ENCODE measurements at places on chromosomes 12 and 14.

DNA sequence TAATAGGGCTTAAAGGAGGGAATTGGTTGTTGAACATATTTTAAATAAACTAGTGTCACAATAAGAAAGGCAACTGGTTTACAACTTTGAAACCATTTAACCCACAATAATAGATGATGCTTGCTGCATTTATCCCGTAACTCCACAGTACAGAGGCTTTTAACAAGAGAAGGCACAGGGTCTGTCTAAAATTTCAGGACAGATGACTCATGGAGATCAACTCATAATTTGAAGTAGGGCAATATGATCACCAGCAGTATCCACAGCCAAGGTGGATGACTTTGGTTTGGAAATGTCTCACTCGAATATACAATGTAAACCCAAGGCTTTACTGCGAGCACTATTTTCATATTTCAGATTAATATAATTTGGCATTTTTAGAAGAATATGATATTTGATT lies 340.2 kb downstream of the LRIG3 start:
- DNase-seq, result no peak

DNA sequence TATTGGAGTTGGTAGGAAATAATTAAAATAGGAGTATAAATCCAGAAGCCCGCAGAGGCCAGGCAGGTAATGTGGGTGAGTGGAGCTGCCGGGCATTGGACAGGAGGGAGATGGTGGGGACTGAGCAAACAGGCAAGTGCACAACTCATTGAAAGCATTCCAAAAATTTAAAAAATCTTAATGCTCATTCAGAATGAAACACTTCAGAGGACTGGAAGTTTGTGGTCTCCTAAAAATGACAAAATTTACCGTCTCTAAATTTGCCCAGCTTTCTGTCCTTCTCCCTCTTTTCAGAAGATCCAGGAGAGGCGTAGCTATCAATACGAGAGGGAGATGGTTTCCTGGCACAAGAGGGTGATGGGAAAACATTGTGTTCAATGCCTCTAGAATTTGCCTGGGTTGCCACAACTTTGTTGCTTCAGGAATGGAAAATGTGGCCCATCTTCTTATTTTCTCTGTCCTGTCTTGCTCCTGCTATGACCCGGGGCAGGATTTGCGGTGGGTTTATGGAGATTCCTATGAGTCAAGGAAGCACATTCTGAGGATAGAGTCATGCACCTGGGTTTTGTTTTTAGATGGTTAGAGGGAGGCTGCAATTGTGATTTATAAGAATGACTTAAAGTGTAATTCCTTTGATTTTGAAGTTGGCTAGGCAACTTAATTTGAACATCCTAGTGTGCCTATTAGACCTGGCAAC lies 72.2 kb downstream of the BORCS5 start:
- DNase-seq, result no peak

DNA sequence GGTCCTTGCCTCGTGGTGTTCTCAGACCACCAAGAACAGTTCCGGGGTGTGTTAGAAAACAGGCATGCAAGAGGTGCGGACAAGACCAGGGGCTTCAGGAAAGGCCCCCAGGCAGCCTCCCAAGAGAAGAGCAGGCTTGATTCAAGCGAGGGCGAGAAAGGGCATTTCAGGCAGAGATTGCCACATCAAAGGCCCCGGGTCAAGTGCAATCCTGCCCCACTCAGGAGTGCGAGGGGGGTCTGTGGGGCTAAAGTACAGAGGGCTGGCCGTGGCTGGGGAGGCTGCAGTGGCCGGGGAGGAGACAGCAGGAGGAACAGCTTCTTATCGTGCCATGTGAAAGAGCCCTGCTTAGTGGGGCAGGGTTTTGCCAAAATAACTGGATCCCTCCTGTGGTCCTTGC lies 2.7 kb upstream of the BDKRB2 start:
- no peak for DNase-seq

DNA sequence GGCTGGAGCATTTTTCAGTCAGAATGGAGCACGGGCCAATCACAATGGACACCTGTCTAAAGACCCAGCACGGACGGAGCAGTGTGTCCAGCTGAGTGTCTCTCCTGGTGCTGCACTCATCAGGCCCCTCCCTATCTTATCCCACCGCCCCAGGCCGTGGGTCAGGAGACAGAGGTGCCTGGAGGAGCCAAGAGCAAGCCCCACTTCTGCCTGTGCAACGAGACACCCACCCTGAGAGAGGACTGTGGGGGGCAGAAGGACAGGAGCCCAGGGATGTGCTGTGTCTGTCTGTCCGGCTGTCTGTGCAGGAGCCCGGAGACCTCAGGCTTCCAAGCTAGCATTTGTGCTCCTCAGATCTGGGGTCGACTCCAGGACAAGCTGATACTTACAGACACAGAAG lies 69.6 kb upstream of the SFSWAP start:
- DNase-seq, result no peak

DNA sequence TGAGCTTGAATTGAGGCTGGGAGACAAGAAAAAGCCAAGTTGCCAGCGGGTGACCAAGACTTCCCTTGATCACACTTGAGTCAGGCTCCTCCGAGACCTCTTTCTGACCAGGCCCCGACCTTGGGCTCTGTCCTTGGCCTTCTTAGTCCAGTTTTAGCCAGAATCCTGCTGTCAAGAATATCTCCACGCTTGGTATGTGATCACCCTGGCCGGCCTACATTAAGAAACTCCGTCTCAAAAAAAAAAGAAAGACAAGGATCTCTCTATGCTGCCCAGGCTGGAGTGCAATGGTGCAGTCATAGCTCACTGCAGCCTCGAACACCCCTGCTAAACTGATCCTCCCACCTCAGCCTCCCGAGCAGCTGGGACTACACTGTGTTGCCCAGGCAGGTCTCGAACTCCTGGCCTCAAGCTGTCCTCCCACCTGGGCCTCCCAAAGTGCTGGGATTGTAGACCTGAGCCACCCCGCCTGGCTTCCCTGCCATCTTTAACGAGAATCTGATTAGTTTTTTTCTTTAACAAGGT lies 1.0 kb upstream of the ITPK1 start:
- no peak for DNase-seq

GRCh38 chr12:50127546-50127945 lies 15.5 kb downstream of the COX14 start:
- no peak for DNase-seq

- DNase-seq, result no peak
Observed at GRCh38 chr14:66401449-66402095, 84.6 kb upstream of the CCDC196 start.

DNA sequence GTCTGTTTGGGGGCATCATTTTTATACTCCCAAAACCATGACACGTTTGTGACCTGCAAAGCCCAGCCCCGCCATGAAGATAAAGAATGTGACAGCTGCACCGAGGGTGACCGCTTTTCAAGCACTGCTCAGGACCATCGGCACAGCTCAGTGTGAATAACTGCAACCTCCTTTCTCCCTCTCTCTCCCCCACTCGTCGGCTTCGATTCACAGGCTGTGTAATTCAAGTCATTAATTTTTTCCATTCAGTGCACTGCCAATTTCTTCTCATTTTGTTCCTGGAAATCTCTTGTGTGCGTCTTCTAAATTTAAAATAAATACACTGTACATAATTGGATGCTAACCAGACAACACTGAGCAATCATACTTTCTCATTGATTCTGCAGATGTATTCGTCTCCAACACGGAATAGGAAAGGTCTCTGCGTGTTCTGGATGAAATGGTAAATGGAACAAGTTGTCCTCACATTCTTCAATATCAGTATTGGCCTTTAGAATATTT lies 260.8 kb downstream of the TTC8 start:
- DNase-seq, result no peak
